Stimulated activated CD4-positive, alpha-beta T cell treated with anti-CD3 and anti-CD28 coated beads, Interleukin-15, amount 100 ng/mL, for 48 hours (primary cell): ENCODE measurements at places on chromosomes 2 and 18.

GRCh38 chr18:9810299-9810698 is 75.5 kb upstream of the TXNDC2 start:
- DNase-seq = no peak

GRCh38 chr2:170554278-170554955 is 160.7 kb upstream of the SP5 start:
- DNase-seq = no peak

DNA sequence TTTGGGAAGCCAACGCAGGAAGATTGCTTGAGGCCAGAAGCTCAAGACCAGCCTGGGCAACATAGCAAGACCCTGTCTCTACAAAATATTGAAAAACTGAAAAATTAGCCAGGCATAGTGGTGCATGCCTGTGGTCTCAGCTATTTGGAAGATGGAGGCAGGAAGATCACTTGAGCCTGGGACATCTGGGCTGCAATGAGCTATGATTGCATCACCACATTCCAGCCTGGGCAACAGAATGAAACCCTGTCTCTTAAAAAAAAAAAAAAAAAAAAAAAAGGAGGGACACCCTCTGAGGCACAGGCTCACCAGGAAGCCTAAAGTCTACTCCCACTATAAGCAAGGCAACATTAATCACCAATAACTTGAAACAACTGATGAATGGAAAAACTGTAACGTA is 151.1 kb downstream of the CCDC148 start:
- DNase-seq = no peak

DNA sequence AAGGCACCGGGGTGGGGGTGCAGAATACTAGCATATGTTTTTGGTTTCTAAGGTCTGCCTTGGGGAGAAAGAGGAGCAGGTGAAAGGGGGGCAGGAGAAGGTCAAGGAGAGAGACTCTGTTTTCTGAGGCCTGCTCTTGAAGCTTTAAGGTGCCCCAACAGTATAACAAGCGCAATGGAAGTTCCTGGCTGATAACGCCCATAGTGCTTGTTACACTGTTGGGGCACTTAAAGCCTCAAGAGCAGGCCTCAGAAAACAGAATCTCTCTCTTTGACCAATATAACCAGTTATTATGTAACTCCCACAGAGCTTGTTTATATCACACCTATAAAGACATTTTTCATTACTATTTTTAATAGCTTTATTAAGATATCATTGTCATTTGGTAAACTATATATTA is 16.5 kb downstream of the OXER1 start:
- DNase-seq = no peak

GRCh38 chr2:178047391-178047790 is 25.2 kb downstream of the PDE11A start:
- DNase-seq = no peak

- DNase-seq = no peak
Measured at GRCh38 chr2:33320573-33320972, 155.9 kb upstream of the RASGRP3 start.

DNA sequence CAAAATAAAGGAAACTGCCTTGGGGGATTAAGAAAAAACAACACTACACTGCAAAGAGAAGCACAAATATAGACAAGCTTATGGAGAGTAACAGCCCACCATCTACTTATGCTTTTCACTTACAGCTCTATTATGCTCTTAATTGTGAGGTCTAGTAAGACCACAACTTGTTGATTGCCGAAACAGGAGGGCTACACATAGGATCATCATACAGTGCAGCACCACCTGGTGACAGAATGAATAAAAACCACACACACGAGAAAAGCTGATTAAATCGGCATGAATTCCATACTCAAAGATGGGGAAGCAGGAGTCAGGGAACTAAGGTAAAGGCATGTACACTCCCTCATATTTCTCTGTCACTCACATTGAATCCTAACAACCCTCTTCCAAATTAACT is 259.2 kb downstream of the IKZF2 start:
- DNase-seq = no peak

DNA sequence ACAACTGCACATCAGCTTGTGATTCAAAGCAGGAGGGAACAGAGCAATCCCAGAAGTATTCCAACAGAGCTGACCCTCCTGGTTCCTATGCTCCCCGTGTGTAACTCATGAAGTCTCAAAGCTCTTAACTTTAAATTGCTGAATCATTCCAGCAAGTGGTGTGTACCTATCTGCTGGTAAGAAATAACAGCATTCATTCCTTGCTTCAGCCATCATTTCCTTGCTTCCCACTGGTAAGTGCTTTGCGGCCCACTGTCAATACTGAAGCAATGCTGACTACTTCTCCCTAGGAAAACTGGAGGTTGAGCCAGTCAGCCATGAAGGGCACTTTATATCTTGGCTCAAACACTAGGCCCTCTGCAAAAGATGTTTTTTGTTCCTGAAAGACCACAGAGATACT is 222.4 kb downstream of the EXOC6B start:
- no peak for DNase-seq

- DNase-seq = no peak
Measured at GRCh38 chr2:129849559-129850160, 129.8 kb upstream of the RAB6C start.

DNA sequence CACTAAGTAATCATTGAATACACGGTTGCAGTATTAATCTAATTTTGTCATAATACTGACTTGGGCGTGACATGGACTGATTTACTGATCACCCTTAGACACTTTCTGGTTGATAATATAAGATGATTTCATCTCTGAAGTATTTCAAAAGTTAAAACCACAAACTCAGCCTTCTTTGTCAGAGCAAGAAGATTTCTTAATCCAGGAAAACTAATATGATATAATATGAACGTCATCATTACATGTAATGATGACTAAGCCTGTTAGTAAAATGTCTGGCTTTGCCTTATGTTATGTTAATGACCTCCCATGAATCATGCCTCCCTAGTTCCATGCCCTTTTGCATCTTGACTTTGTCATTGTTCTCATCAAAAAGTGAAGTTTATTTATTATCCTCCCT is 1325.0 kb upstream of the CDH2 start:
- DNase-seq = no peak

DNA sequence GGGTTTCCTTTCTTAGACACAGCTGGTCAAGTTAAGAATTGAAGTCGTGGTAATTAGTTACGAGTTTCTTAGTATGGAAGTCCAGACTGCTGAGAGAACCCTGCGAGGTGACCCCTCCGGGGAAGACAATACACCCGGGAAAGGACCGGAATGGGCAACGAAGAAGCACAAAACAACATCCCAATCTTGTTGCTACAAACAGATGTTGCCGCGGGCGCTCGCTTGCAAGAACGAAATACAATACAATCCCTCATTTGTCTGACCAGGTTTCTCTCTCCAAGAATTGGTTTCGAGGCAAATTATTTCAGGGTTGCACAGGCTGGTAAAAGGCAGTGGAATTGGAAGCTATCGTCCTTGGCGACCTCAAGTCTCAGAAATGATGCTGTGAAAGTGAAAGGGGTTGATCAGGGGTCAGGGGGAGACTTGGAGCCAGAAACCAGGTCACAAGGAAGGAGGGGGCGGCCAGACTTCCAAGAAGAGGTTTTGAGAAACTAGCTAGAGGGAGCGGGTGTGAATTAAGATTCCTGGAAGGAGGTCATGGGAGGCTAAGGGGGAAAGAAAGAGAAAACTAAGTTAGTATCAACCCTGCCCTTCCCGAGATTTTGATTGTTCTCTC is 401.9 kb downstream of the HRH4 start:
- DNase-seq = no peak

- DNase-seq = no peak
Measured at GRCh38 chr2:35819033-35819432, 536.5 kb upstream of the CRIM1 start.

DNA sequence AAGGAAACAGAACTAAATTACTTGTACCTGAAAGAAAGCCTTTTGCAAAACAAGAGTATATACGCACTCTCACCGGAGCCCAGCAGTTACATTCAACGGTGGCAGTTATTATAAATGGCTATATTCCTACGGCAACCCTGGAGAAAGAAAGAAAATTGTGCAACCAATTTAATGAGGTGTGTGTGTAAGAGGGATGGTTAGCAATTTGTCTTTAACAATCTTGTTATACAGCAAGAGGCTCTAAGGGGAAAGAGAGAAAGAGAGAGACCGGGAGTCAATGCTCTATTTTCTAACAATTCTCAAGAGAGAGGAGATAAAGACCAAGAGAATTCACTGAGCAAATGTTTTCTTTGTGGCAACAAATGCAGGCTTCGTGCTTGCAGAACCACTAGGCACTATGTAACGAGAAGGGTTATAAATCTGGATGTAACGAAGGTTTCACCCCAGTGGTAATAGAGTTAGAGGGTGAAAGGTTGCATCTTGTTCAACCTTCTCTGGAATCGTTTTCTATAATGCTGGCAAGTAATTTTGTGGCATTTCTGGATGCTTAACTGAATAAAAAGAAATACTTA is 359.1 kb upstream of the SPRED2 start:
- DNase-seq = no peak

- no peak for DNase-seq
Measured at GRCh38 chr2:100413571-100413970, 3.9 kb downstream of the CHST10 start.

DNA sequence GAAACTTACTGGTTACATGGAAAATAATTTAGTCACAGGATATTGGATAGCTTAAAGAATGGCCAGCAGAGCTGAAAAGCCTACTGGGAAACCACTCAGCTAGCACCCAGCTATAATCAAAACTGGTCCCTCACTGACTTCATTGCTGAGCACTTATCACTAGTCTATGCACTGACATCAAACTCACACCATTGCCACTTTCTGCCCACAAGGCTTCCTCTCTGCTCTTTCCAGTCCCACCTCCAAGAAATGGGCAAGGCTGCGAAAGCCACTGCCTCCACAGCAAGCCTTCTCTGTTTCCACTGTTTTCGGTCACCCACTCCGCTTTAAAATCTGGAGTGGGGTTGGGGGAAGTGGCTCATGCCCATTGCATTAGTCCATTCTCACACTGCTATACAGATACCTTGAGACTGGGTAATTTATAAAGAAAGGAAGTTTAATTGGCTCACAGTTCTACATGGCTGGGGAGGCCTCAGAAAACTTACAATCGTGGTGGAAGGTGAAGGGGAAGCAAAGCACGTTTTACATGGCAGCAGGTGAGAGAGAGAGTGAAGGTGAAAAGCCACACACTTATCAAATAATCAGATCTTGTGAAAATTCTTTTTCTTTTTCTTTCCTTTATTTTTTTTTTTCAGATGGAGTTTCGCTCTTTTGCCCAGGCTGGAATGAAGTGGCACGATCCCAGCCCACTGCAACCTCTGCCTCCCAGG is 77.0 kb upstream of the CERS6 start:
- no peak for DNase-seq

- no peak for DNase-seq
Measured at GRCh38 chr18:75830828-75831227, 403.3 kb upstream of the SMIM21 start.

GRCh38 chr2:219285894-219286425 is 6.8 kb downstream of the DNAJB2 start:
- DNase-seq = no peak

DNA sequence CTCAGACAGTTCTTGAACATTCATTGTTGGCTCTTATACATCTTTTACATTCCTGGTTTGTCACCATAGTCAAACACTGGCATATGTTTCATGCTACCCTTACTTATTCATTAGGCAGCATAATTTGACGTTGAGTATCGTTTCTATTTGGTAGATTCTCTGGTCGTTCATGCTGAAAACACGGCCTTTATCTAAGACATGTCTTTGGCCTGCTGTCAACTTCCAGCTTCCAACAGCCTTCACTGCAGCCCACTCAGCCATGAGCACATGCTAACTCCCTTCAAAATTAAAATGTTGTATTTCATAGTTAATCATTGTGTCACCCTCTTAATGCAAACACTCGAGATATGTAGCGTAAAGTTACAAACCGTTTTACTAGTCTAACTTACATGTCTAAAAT is 493.0 kb upstream of the NRP2 start:
- no peak for DNase-seq
